Activated CD4-positive, alpha-beta T cell treated with anti-CD3 and anti-CD28 coated beads, Interleukin-2, amount 10 ng/mL, durations not matched to agents 24 days and 14 days (primary cell): ENCODE measurements at places on chromosomes 3 and 15.
A peak's percentile ranks its signal among the peaks of the same experiment; 100 is the strongest.

GRCh38 chr3:84547971-84548970 lies 410.5 kb upstream of the CADM2 start:
- no peak for DNase-seq
- no peaks in the 10 kb centered on the region for H3K27me3 ChIP-seq
- no peak overlapping the region for H3K27ac ChIP-seq
- H3K4me3 ChIP-seq = no peak overlapping the region
- no peaks in the 10 kb centered on the region for H3K36me3 ChIP-seq

DNA sequence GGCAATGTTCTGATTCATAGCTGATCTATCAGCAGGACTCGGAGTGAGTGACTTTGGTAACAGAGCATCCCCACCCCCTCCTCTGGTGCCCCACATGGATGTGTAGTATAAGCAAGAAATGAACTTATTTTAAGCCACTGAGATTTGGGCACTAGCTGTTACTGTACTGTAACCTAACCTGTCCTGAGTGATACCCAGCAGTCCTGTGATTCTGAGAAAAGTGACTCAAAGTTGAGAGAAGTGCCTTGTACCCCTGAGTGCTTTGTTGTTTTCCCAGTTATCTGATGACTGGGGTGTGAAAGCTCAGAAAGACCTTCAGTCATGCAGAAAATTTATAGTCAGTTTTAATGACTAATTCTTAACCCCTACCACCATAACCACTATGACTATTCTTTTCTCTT lies 439.9 kb upstream of the RBMS3 start:
- DNase-seq = peak; percentile 61
- peak overlapping the region; percentile 76 for H3K27ac ChIP-seq
- peaks cover 19% of the 10 kb centered on the region for H3K4me1 ChIP-seq
- no peaks in the 10 kb centered on the region for H3K27me3 ChIP-seq

DNA sequence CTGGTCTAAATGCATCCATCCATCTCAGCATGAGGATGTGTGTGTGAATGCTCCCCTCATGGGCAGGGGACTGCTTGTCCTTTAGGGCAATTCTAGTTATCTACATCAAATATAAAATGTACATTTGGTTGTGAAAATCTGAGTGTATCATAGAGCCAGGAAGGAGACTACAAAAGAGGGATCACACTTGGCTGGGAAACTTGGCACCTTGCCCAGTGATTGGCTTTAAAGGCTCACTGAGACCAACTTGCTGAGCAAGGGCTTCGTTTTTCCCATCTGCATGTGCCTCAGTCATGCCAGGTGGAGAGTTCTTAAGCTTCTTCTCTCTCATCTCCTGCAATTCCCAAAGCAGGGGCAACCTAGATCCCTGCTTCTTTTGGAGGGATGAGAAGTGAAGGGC lies 5.2 kb downstream of the CAPN3 start:
- H3K4me3 ChIP-seq = no peak overlapping the region
- no peak for DNase-seq
- H3K36me3 ChIP-seq = no peaks in the 10 kb centered on the region
- no peaks in the 10 kb centered on the region for H3K27me3 ChIP-seq
- H3K4me1 ChIP-seq = peaks cover 2% of the 10 kb centered on the region
- H3K27ac ChIP-seq = no peak overlapping the region

- peak overlapping the region; percentile 53 for H3K4me3 ChIP-seq
- DNase-seq = no peak
- H3K4me1 ChIP-seq = peaks cover 38% of the 10 kb centered on the region
- peak overlapping the region; percentile 79 for H3K27ac ChIP-seq
- H3K27me3 ChIP-seq = no peaks in the 10 kb centered on the region
Observed at GRCh38 chr15:42193383-42193782, 14.7 kb downstream of the VPS39 start.

DNA sequence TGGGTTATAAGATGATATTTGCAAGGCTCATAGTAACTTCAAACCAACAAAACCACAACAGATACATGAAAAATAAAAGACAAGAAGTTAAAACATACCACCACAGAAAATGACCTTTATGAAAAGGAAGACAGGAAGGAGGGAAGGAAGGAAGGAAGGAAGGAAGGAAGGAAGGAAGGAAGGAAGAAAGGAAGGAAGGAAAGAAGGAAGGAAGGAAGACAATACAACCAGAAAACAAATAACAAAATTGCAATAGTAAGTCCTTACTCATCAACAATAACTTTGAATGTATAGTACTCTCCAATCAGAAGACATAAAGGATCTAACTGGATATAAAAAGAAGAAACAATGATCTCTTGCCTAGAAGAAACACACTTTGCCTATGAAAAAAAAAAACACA lies 287.4 kb upstream of the DCBLD2 start:
- H3K27ac ChIP-seq = no peak overlapping the region
- H3K4me1 ChIP-seq = no peaks in the 10 kb centered on the region
- no peaks in the 10 kb centered on the region for H3K27me3 ChIP-seq
- H3K36me3 ChIP-seq = no peaks in the 10 kb centered on the region
- H3K4me3 ChIP-seq = no peak overlapping the region

GRCh38 chr15:77419836-77420609 lies at the start of gene PEAK1:
Gene PEAK1 (minus strand): TSS chr15:77420104. CDS start chr15:77181926, 238,178 bp downstream.
- DNase-seq = peak; percentile 100
- H3K36me3 ChIP-seq = peaks cover 7% of the 10 kb centered on the region
- peak within 1 kb of the TSS; percentile 94 for H3K27ac ChIP-seq
- peak within 1 kb of the TSS; percentile 96 for H3K4me3 ChIP-seq

- no peak overlapping the region for H3K27ac ChIP-seq
- no peak for DNase-seq
- H3K27me3 ChIP-seq = no peaks in the 10 kb centered on the region
- H3K4me3 ChIP-seq = no peak overlapping the region
- peaks cover 2% of the 10 kb centered on the region for H3K4me1 ChIP-seq
Observed at GRCh38 chr3:42184651-42185443, 81.1 kb downstream of the CCK start.

DNA sequence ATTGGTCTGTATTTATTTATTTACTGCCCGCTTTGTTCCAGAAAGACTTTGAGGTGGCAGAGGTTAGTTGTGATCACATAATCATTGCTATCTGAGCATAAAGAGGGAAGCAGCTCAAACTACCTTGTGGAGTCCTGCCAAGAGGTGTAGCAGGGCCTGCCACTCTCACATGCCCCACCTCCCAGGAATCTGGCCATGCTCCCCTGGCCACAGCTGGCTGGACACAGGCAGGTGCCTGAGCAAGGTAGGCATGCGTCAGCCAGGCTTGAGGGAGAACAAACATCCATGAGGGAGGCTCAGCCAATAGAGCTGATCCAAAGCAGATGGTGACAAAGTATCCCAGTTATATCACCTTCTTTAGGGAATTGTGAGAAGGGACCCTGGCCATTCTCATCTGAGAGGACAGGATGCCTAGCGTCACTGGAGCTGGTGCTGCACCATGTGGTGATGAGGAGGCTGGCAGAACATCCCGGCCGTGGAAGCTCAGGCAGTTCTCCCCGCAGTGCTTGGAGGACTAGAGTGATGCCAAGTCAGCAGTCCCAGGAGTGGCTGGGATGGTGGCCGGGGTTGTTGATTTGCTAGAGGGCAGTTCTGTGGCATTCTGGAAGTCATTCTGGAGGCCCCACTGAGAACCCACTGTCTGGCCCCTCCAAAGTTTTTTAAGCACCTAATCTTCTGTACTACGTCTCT lies 6.8 kb upstream of the POLG start:
- peaks cover 16% of the 10 kb centered on the region for H3K27me3 ChIP-seq
- peaks cover 9% of the 10 kb centered on the region for H3K4me1 ChIP-seq
- no peak for DNase-seq
- H3K4me3 ChIP-seq = no peak overlapping the region
- H3K36me3 ChIP-seq = no peaks in the 10 kb centered on the region

GRCh38 chr3:71728632-71729342 lies 3.6 kb upstream of the EIF4E3 start:
- no peak overlapping the region for H3K4me3 ChIP-seq
- no peaks in the 10 kb centered on the region for H3K27me3 ChIP-seq
- peak; percentile 81 for DNase-seq
- no peaks in the 10 kb centered on the region for H3K36me3 ChIP-seq
- H3K27ac ChIP-seq = no peak overlapping the region

DNA sequence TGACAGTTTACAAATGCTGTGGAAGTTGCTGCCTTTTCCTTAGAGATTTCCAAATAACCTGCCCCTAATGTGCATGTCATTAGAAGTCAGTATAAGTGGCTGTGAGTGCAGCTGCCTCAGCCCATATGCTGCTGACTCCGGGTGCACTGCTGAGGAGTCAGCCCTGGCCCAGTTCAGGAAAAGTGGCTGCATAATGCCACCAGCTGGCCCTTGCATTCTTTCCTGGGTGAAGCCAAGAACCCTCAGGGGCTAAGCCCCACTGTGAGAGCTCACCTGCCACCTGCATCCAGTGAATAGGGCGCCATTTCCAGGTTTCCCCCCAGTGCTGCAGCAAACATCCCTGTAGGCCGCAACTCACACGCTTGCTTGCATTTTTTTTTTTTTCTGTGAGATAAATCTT lies 139.9 kb downstream of the TJP1 start:
- peaks cover 2% of the 10 kb centered on the region for H3K27me3 ChIP-seq
- no peak overlapping the region for H3K27ac ChIP-seq
- no peaks in the 10 kb centered on the region for H3K36me3 ChIP-seq
- DNase-seq = no peak
- H3K4me3 ChIP-seq = no peak overlapping the region
- no peaks in the 10 kb centered on the region for H3K4me1 ChIP-seq

GRCh38 chr15:77790481-77790880 lies 157.8 kb upstream of the LINGO1 start:
- no peak for DNase-seq
- no peak overlapping the region for H3K27ac ChIP-seq
- H3K27me3 ChIP-seq = no peaks in the 10 kb centered on the region
- no peaks in the 10 kb centered on the region for H3K36me3 ChIP-seq
- no peaks in the 10 kb centered on the region for H3K4me1 ChIP-seq

DNA sequence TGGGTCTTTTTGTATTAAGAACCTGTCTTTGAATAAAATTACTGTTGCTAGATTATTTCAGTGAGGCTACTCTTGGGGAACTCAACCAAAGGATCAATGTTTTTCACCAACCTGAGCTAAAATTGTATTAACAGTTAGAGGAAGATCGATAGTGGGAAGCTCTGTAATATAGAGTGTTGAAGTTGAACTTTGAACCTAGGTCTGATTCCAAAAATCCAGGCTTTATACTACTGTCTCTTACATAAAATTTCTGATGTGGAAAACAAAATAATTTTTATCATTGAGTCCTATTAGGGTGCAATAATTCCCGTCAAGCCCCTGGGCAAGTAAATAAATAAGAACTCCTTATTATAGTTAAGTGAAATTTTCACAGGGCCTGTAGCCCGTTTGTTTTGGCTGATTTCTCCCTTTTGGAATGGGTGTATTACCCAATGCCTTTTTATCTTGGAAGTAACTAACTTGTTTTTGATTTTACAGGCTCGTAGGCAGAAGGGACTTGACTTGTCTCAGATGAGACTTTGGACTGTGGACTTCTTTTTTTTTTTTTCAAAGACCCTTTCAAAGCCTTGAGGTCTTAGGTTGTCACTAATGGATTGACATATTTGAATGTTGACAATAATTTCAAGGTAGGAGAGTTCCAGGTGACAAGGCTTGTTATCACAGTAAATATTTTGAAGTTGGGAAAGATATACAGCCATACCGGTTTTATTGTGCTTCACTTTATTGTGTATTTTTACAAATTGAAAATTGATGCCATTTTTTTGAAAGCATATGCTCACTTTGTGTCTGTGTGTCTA lies 276.1 kb downstream of the NFKBIZ start:
- no peaks in the 10 kb centered on the region for H3K27me3 ChIP-seq
- peaks cover 19% of the 10 kb centered on the region for H3K36me3 ChIP-seq
- H3K4me3 ChIP-seq = no peak overlapping the region
- peaks cover 10% of the 10 kb centered on the region for H3K4me1 ChIP-seq
- DNase-seq = no peak
- no peak overlapping the region for H3K27ac ChIP-seq

DNA sequence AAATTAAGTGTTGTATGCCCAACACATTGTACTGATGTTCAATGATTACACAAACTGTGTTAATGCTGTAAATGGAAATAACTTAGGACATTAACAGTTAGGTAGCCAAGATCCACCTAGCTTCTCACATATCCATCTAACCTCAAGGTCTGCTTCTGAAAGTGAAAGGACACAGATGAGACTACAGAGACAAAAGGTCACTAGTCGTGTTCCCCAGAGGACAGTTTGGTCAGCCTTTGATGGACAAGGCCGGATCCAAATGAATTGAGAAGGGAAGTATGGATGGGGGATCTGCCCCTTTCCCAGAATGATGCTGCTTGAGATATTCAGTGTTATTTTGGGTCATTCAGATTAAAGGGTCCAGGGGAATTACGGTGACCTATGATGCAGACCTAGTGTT lies 17.2 kb downstream of the ALDH1A2 start:
- H3K27me3 ChIP-seq = peaks cover 35% of the 10 kb centered on the region
- DNase-seq = peak; percentile 39
- H3K27ac ChIP-seq = no peak overlapping the region
- no peaks in the 10 kb centered on the region for H3K36me3 ChIP-seq
- no peak overlapping the region for H3K4me3 ChIP-seq
- H3K4me1 ChIP-seq = no peaks in the 10 kb centered on the region
